Epithelial cell of esophagus (primary cell): ENCODE measurements at places on chromosomes 12 and 14.
A peak's percentile ranks its signal among the peaks of the same experiment; 100 is the strongest.

DNA sequence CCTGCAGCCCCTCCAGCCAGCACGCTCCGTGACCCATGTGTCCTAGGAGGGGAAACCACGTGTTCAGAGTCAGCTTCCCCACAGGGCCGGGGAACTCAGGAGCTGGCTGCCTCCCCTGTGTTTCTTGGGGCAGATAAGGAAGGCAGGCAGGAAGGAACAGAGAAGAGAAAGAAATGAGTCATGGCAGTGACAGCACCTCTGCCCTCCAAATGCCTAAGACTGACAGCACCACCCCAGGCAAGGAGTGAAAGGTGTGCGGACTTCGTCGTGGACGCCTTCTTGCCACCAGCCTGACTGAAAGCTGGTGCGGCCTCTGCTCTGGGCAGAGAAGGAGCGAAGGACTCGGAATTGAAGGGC is 167.0 kb upstream of the FKBP4 start:
- DNase-seq: no peak

DNA sequence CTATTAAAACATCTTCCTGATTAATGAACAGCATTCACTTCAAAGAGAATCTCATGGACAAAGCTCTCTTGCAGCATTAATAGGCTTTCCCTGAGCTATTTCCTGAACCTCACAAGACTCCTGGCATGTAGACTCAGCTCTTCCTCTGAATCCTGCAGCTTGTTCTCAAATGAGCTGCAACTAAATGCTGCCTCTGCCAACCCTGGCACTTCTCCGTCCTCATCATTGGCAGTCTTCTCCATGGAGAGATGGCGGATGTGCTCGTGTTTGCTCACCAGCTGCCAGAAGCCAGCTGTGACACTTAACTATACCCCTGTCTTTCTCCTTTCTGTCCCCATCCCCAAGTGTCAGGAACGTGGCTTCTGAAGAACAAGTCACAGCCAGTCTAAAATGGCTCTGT is 232.1 kb downstream of the FOXN3 start:
- DNase-seq: no peak

- DNase-seq: no peak
Observed at GRCh38 chr14:90496379-90496778, 99.5 kb downstream of the CALM1 start.

- peak; percentile 19 for DNase-seq
Observed at GRCh38 chr12:21265932-21266331, 68.8 kb downstream of the SLCO1A2 start.

DNA sequence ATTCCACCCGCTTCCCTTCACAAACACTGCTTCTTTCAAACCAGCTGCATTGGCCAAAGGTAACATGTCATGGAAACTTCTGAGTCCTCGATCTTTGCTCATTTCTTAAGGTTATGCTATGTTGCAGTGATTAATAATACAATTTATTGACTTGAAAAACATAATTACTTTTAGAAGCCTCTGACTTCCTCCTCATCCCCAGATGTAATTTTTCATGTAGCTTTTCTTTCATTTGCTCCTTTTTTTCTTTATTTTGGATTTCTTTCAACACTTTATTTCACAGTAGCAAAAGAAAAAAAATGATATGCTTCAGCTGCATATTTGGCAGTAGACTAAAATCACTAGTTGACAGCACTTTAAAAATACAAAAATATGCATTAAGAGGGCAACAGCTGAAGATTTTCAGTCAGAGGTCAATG is 116.2 kb downstream of the LRRIQ1 start:
- no peak for DNase-seq

- peak; percentile 66 for DNase-seq
Observed at GRCh38 chr14:29548948-29549370, 378.7 kb downstream of the PRKD1 start.

DNA sequence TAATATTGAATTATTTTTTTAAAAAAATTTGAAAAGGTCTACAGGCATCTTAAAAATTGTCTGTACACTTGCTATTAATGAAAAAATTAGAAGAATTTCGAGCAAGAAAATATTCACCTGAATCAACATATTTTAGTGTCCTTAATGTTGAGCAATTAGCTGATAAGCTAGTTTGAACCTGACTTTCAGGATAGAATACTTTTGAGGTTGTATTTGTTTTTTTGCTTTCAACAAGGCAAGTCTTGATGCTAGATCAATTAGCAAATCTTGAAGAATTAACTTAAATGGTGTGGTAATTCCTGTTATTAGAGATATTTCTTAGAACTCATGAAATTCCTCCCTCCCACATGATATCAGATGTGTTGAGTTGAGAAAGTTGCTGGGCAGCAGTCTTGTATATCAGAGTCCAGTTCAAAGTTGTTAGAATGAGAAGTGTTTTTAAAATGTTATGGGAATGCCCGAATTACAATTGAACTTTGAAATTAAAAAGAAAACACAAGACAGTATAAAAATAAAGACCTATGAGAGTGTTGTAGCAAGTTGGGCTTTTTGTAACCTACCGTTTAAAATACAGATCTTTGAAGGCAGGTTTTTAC is 119.2 kb downstream of the TRMT5 start:
- peak; percentile 28 for DNase-seq

GRCh38 chr12:3493043-3493858 is 2.2 kb downstream of the PRMT8 start:
- no peak for DNase-seq

- no peak for DNase-seq
Observed at GRCh38 chr12:95411057-95411456, 62.9 kb upstream of the METAP2 start.

- peak; percentile 56 for DNase-seq
Observed at GRCh38 chr12:110704750-110705149, 15.8 kb upstream of the HVCN1 start.

- DNase-seq: no peak
Observed at GRCh38 chr12:119614705-119615104, 21.1 kb downstream of the TMEM233 start.

GRCh38 chr12:48184549-48184922 is 1.1 kb downstream of the CCDC184 start:
- DNase-seq: no peak

GRCh38 chr12:10968765-10969456 is 17.8 kb downstream of the TAS2R50 start:
- DNase-seq: peak; percentile 63

- no peak for DNase-seq
Observed at GRCh38 chr12:77795699-77796098, 35.0 kb upstream of the NAV3 start.

DNA sequence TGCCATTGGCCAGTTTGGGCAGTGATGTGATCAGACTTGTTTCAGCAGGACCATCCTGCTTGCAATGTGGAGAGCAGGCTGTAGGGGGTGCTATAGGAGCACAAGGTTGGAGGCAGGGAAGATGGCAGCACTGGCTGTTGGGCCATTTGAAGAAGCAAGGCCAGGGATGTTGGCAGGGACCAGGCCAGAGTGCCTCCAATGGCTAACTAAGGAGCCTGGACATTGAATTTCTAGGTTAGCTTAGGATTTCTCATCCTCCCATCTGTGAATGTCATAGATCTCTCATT is 23.5 kb downstream of the FGF23 start:
- peak; percentile 47 for DNase-seq

DNA sequence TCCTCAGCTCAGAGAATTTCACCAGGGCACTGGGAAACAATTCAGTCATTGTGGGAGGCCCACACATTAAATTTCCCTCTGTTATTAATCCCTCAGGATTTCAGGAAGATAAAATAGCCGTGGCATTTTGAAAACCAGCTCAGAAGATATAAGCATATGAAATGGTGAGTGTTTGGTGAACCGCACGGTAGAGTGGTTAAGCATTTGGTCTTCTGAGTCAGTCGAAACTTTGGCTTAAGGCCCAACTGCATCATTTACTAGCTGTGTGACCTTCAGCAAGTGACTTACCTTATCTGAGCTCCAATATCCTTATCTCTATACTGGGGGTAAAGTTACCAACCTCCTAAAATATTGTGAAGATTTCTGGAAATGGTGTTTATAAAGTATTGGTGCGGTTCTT is 5.2 kb upstream of the VRK1 start:
- DNase-seq: no peak

DNA sequence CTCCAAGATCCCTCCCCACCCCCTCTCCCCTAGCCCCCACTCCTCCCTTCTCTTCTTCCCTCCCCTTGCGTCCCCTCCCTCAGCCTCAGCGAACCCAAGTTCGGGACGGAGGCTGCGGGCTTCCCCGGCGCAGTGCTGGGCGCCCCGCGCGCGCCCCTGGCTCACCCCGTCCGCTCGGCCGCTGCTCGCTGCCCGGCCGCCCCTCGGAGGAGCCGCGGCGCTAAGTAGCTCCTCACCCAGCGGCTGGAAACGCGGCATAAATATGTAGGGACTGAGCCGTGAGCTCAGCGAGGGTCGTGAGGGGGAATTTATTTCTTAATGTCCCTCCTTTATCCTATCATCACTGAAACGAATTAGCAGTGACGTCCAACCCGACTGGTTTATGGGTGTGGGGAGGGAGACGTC is at the start of gene NOS1:
NOS1 (minus strand) TSS at position 280 of the 405 bp plus-strand sequence. CDS start 30,557 bp downstream, outside the sequence.
- DNase-seq: no peak

DNA sequence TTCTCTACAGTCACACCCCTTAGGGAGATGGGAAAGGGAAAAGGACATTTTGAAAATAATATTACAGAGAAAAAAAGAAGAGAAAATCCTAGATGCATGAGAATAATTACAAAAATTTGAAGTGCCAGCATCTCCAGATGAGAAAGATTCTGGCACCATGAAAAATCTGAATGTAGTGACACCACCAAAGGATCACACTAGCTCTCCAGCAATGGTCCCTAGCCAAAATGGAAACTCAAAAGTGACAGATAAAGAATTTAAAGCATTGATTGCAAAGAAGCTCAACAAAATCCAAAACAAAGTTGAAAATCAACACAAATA is 27.4 kb upstream of the GARIN6 start:
- DNase-seq: no peak

DNA sequence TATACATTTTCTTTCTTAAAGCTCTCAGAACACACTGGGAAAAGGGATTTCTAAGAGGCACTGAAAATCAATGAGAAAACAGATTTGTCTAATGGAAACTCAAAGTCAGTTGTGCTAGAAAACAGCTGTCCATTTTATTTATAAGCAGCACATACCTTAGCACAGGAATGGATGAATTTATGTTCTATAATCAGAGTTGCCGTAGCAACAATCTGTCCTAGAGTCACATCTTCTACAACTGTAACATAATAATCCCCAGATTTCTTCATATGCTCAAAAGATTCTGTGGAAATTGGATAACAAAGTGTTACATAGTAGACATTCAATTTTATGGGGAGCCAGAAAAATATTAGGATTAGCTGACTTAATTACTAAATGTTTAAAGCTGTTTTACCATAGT is 9.8 kb downstream of the GNPNAT1 start:
- no peak for DNase-seq

DNA sequence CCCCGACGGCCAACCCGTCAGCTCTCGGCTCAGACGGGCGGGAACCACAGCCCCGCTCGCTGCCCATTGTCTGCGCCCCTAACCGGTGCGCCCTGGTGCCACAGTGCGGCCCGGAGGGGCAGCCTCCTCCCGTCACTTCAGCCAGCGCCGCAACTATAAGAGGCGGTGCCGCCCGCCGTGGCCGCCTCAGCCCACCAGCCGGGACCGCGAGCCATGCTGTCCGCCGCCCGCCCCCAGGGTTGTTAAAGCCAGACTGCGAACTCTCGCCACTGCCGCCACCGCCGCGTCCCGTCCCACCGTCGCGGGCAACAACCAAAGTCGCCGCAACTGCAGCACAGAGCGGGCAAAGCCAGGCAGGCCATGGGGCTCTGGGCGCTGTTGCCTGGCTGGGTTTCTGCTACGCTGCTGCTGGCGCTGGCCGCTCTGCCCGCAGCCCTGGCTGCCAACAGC is at the start of gene WNT1:
WNT1 (plus strand) TSS at position 32 of the 450 bp plus-strand sequence; CDS start at position 361, 329 bp downstream.
- DNase-seq: no peak

GRCh38 chr12:15346488-15346887 is 24.2 kb downstream of the PTPRO start:
- no peak for DNase-seq

- no peak for DNase-seq
Observed at GRCh38 chr14:33259764-33260163, 321.1 kb downstream of the NPAS3 start.

DNA sequence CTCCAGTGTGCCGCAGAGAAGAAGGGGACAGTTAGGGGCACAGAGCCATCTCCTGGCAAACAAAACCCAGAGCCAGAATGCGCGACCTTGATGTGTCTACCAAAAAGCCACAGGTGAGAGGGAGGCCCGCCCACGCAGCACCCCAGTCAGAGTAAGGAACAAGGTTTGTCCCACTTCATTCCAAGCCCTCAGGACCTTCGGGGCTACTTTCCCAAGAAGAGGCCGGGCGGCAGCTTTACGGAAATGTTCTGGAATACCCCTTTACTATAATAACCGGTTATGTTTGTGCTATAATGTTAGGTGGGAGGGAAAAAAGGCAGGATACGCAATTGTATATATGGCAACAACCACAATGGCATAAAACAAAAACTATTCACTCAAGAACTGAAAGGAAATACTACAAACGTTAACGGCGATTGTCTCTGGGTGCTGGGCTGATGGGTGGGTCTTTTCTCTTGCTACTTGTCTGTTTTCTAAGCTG is 12.3 kb downstream of the CCDC88C start:
- no peak for DNase-seq

DNA sequence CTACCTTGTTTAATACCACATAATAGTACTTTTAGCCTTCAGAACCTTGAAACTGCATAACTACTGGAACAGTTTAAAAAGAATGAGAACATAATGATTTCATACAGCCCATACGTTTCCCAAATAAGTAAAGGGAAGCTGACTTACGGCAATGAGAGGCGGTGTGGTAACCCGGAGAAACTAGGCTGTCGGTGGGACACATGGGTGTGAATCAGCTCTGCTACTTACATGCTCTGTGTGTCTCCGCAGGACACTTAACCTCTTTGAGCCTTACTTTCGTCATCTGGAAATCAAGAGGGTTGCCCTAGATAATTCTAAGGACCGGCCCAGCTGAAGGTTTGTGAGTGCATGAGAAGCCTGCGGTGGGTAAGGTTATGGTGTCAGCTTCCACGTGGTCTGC is 49.3 kb upstream of the PLEKHG3 start:
- DNase-seq: no peak

DNA sequence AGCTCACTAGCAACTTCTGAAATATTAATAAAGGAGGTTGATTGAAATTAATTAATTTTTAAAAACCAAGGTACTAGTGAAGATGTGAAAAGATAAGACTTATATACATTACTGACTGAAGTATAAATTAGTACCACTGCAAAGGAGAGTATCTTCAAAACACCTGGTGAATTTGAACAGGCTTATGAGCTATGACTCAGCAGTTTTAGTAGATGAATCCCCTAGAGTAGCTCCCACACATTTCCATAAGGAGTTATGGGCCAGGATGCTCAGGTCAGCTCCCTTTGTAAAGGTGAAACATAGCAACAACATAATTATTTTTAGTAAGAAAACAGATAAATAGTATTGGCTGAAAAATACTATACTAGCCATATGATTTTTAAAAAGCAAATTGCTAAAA is 218.6 kb downstream of the SYT1 start:
- DNase-seq: peak; percentile 13

DNA sequence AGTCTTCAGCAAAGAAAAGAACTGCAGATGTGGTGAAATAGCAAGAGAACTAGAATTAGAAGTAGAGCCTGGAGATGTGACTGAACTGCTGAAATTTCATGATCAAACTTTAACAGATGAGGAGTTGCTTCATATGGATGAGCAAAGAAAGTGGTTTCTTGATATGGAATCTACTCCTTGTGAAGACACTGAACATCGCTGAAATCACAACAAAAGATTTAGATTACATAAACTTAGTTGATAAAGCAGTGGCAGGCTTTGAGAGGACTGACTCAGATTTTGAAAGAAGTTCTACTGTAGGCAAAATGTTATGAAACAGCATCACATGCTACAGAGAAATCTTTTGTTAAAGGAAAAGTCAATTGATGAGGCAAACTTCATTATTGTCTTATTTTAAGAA is 175.0 kb downstream of the KIF21A start:
- DNase-seq: no peak
